Activated T-helper 1 cell treated with anti-CD3 and anti-CD28 coated beads, Interleukin-12 subunit alpha, Interleukin-12 subunit beta, Interleukin-2, Interleukin-4 antibody, amounts not matched to agents 30 ng/mL and 10 ng/mL and 1 ng/mL, durations not matched to agents 14 hours and 24 hours and 36 hours (primary cell): ENCODE measurements at places on chromosomes 2 and 18. TPM values are rescaled to one million over a fixed set of nuclear protein-coding genes. Genes with fewer than 3 reads are reported as not detected.

The OR6B2 gene
- not detected in 2 replicates for total RNA-seq

The BUB1 gene
- total RNA-seq, result 56.1 and 61.9 TPM in 2 replicates

The KCNG2 gene
- not detected in 2 replicates for total RNA-seq

The COX5B gene
- 228 and 241 TPM in 2 replicates for total RNA-seq

The MROH2A gene
- total RNA-seq, result not detected in 2 replicates

The NTSR2 gene
- not detected in 2 replicates for total RNA-seq

The RNF125 gene
- 32.2 and 34.6 TPM in 2 replicates for total RNA-seq

The OTOS gene
- total RNA-seq, result not detected in 2 replicates

DNA sequence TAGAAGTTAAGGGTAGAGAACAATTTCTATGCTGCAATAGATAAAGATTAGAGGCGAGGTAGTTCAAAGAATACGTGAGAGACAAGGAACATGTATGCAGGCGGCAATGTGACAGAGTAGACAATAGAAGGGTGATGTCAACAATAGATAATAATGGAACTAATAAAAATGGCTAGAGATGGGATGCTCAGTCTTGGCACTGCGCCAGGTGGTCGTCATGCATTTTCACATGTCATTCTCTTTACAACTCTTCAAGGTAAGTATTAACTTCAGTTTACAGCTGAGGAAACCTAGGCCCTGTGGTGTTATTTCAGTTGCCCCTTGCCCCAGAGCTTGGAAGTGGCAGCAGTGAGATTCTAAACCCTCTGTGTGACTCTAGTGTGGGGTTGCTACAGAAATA, 890.7 kb upstream of the CELF4 start:
- H3K36me3 ChIP-seq, result no peaks in the 10 kb centered on the region
- no peak overlapping the region for H3K4me3 ChIP-seq
- peaks cover 2% of the 10 kb centered on the region for H3K27me3 ChIP-seq
- H3K4me1 ChIP-seq, result no peaks in the 10 kb centered on the region
- no peak for DNase-seq

DNA sequence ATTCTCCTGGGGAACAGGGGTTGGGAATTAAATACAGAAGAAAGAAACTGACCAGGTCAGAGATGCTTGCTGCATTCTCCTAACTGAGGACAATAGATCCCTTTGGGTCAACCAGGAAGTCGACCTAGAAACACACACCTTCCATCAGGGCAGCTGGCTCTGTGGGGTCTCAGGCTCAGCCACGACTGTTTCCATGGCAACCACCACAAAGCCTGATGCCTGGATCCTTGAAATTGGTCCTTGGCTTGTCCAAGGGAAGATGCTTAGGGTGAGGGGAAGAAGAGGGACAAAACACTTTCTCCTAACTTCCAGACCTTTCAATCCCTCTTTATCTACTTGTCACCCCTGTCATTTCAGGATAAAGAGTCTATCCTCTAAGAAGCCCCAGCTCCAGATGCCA, 194.4 kb downstream of the ALK start:
- H3K4me3 ChIP-seq, result no peak overlapping the region
- no peak for DNase-seq
- no peak overlapping the region for H3K27ac ChIP-seq
- H3K27me3 ChIP-seq, result peaks cover 6% of the 10 kb centered on the region

DNA sequence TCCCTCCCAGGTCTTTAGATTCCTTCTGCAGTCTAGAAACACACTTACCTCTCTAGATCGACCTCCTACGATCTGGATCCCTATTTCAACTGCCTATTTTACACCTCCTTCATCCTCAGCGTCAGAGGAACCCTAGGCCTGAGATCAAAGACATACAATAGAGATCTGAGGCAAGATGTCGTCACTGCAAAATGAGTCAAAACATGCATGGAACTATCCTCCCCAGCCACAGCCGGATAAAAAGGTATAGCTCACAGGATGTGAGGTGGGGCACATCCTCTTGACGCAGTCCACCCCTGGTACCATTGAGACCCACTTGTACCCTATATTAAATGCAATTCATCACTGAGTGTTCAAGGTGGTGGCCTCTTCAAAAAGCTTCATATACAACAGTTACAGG, 63.7 kb upstream of the DNAJC10 start:
- peaks cover 24% of the 10 kb centered on the region for H3K4me1 ChIP-seq
- DNase-seq, result peak; percentile 26
- no peaks in the 10 kb centered on the region for H3K36me3 ChIP-seq
- peaks cover 6% of the 10 kb centered on the region for H3K27me3 ChIP-seq

GRCh38 chr18:79395761-79396404, at the start of gene NFATC1:
NFATC1 (plus strand) TSS chr18:79395930; CDS start chr18:79396225, 295 bp downstream.
- H3K4me1 ChIP-seq, result peaks cover 26% of the 10 kb centered on the region
- peak within 1 kb of the TSS; percentile 85 for H3K27ac ChIP-seq
- H3K36me3 ChIP-seq, result peaks cover 10% of the 10 kb centered on the region
- H3K4me3 ChIP-seq, result peak within 1 kb of the TSS; percentile 85

DNA sequence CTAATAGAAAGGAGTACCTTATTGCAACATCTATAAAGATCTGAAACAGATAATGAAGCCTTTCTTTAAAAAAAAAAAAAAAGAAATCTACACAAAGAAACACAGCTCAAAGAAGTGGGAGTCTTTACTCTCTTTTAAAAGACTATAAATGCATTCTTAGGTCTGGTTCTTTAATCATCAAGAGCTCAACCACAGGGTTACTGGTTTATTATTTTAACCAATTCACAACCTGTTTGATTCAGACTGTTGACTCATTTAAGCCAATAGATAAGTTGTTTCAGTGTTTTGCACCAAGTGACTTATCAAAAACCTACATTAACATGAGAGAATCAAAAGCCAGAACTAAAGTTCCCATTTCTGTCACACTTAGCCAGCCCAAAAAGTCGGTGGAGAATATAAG, 93.1 kb downstream of the TCF4 start:
- no peak overlapping the region for H3K4me3 ChIP-seq
- no peak for DNase-seq
- no peaks in the 10 kb centered on the region for H3K36me3 ChIP-seq
- H3K27ac ChIP-seq, result no peak overlapping the region
- peaks cover 16% of the 10 kb centered on the region for H3K27me3 ChIP-seq

- H3K27me3 ChIP-seq, result peaks cover 7% of the 10 kb centered on the region
- peaks cover 67% of the 10 kb centered on the region for H3K4me1 ChIP-seq
- DNase-seq, result peak; percentile 63
- peak overlapping the region; percentile 62 for H3K27ac ChIP-seq
- H3K4me3 ChIP-seq, result peak overlapping the region; percentile 56
- H3K36me3 ChIP-seq, result no peaks in the 10 kb centered on the region
These were observed 49.5 kb downstream of the SPRED2 start for GRCh38 chr2:65382776-65383357.

DNA sequence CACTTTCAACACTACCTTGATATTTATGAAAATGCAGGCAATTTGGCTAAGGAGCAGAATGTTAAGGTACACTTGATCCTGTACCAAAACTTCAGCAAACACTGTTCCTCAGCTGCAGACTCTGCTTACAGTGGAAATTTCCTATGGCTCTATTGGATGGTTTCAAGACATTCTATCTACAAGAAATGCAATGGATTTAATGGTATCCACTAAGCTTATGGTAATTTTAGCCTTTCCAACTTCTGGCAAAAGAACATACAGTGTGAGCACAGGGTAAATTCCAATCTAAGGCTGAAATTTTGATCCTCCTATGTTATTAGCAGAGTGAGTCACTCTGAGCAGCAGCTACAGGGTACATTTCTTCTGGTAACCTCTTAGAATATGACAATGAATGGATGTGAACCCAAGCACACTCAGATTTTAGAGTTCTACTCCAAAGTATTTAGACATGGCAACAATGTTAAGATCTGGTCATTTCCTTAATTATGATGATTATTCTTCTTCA, 361.8 kb upstream of the PIK3C3 start:
- no peaks in the 10 kb centered on the region for H3K4me1 ChIP-seq
- DNase-seq, result no peak
- H3K4me3 ChIP-seq, result no peak overlapping the region
- no peaks in the 10 kb centered on the region for H3K36me3 ChIP-seq

- no peak for DNase-seq
- no peak overlapping the region for H3K27ac ChIP-seq
- no peak overlapping the region for H3K4me3 ChIP-seq
- no peaks in the 10 kb centered on the region for H3K36me3 ChIP-seq
- H3K4me1 ChIP-seq, result no peaks in the 10 kb centered on the region
- peaks cover 22% of the 10 kb centered on the region for H3K27me3 ChIP-seq
These were observed 262.8 kb upstream of the PARD3B start for GRCh38 chr2:204282525-204282924.

DNA sequence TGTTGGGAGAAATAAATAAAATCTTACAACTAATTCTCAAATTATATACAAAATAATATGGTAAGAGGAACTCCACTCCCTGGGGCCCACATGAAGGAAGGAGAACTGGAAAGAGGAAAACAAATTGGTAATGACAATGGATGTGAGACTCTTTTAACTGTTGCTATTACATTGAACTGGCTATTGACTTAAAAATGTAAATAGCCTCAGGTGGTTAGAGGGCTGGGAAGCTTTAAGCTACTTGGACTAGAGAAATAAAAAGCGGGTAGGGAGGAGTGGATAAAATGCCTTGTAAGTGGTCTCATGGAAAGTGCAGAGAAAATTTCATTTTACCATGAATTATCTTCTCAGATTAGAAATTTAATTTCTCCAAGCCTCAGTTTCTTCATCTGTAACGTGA, 64.1 kb downstream of the KCNJ3 start:
- no peak overlapping the region for H3K4me3 ChIP-seq
- H3K27ac ChIP-seq, result no peak overlapping the region
- no peak for DNase-seq
- no peaks in the 10 kb centered on the region for H3K27me3 ChIP-seq
- no peaks in the 10 kb centered on the region for H3K4me1 ChIP-seq
- no peaks in the 10 kb centered on the region for H3K36me3 ChIP-seq

DNA sequence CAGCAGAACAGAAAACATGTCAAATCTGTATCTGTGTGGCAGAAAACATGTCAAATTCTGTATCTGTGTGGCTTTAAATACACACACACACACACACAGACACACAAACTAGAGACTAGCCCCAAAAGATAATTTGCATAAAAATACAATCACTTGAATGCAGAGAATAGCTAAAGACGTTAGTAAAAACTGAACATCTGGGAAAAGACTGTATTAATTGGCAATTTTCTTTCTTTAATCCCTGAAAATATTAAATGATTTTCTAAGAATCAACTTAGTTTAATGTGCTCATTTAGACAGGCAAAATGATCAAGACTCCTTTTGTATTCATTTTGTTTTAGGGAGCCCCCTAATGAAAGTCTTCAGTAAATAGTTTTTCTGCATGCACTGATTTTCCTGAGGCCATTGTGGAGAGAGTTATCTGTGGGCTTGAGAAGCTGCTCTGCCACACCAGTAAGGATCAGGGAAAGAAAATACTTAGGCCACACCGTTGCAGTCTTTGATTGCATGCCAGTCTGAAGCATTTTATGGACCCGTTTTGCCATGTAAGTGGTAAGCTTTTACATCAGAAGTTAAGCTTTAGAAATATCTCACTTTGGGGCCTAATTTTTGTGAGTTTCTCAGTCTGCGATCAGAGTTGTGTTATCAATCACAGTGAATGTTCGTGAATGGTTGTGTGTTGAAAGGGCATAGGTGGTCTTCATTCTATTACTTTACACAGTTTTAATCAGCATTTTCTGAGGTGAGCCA, 2.2 kb downstream of the SPATS2L start:
- peaks cover 4% of the 10 kb centered on the region for H3K36me3 ChIP-seq
- no peak overlapping the region for H3K27ac ChIP-seq
- peaks cover 6% of the 10 kb centered on the region for H3K27me3 ChIP-seq
- peak overlapping the region; percentile 78 for H3K4me3 ChIP-seq
- no peak for DNase-seq

DNA sequence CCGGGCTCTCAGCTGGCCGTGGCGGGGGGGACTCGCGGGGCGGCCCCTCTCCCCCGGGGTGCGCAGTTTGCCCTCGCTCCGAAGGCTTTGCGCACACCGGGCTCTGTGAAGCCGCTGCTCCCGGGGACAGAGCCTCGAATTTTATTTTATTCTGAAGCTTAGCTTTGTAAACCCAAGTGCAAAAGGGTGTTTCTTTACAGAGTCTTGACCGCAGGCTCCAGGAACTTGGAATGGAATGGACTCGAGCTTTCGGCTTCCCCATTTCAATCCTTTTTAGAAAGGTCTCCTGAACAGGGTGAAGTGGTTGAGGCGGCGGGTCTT, 2.0 kb downstream of the GALR1 start:
- H3K36me3 ChIP-seq, result no peaks in the 10 kb centered on the region
- DNase-seq, result no peak
- H3K4me1 ChIP-seq, result peaks cover 12% of the 10 kb centered on the region
- no peak overlapping the region for H3K4me3 ChIP-seq
- H3K27ac ChIP-seq, result no peak overlapping the region
- H3K27me3 ChIP-seq, result peaks cover 46% of the 10 kb centered on the region

DNA sequence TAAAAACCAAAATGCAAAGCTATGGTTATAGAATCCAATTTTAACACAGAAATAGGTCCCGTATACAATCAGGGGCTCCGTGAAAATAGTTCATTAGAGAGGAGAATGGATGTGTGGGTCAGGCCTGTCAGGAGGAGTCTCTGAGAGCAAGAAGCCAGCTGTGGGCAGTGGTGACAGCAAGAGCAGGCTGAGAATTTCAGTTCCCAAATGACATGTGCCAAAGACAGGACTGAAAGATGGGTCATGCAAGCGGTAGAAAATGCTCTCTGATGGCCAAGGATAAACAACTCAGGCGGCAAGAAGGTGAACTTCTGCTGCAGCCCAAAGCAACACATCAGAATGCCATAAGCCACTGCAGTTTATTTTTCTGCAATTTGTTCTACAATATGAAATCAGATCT, 100.4 kb downstream of the CCDC141 start:
- H3K27me3 ChIP-seq, result no peaks in the 10 kb centered on the region
- H3K36me3 ChIP-seq, result no peaks in the 10 kb centered on the region
- no peak overlapping the region for H3K27ac ChIP-seq
- DNase-seq, result no peak
